Kasumi-1 (cell line): ENCODE measurements at places on chromosomes 5 and 9.

DNA sequence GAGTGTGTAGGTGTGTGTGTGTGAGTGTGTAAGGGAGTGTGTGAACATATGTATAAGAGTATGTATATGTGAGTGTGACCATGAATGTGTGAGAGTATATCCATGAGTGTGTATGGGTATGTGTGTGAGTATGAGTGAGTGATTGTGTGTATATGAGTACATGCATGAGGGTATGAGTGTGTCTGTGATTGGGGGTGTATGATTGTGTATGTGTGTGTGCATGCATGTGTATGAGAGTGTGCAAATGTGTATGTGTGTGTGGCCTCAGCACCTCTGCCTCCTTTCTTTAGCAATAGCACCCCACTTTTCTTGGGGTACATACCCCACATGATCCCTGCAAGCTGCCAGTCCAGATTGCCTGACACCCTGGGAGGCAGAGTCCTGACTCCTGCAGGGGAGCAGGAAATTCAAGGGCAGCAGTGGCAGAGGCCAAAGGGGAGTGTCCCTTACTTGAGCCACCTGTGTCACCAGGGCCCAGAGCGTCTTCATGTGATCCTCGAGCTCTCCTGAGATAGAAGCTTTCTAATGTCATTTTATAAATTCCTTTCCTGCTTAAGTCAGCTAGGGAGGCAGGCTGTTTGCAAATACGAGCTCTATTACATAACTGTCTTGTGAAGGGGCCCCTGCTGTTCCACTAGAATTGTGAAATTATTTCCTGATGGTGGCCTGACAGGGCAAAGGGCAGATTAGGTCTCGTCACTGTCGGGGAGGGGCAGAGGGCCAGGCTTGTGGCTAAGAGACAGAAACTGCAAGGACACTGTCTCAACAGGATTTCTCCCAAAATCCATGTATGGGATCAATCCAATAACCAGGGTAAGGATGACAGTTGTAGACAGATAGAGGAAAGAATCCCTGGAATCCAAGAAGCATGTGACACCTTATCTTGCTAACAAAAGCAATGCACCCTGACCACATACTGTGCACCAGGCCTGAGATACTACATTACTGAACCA, 389.1 kb downstream of the GADD45G start:
- DNase-seq = peak; percentile 77

DNA sequence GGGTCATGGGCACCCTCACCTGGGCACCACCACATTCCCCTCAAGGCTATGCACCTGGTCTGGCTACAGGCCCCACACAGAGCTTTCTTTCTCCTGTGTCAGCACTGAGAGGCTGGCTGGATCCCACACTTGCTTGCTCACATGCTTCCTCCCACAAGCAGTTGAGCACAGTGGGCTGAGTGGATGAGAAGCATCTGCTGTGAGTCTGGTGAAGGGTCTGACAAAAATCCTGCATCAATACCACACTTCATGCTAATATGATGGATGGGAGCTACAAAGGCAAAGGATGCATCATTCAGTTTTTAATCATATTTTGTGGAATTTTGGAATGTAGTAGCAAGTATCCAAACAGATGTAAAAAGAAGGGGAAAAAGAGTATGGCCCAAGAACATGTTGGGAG, 830.8 kb upstream of the PTPRD start:
- no peak for DNase-seq

GRCh38 chr5:149353911-149354310, 3.9 kb upstream of the PCYOX1L start:
- no peak for DNase-seq

GRCh38 chr5:171309276-171310211, 496 bp downstream of the TLX3 start:
- DNase-seq = no peak

- DNase-seq = peak; percentile 9
These were observed 120.9 kb downstream of the WNK2 start for GRCh38 chr9:93304574-93305496.

- peak; percentile 36 for DNase-seq
These were observed 308.2 kb downstream of the ARL15 start for GRCh38 chr5:54001976-54002775.

GRCh38 chr9:108786901-108787689, 68.7 kb downstream of the ACTL7B start:
- no peak for DNase-seq
